ENCODE measurements at places on chromosomes 4 and X.

GRCh38 chr4:137711502-137711901 lies 179.2 kb upstream of the PCDH18 start:
- no peak for DNase-seq
- no peaks in the 10 kb centered on the region for H3K4me1 ChIP-seq
- H3K27me3 ChIP-seq, result no peaks in the 10 kb centered on the region
- no peak overlapping the region for H3K27ac ChIP-seq

GRCh38 chr4:74000301-74000700 lies 1.8 kb upstream of the CXCL5 start:
- H3K36me3 ChIP-seq, result no peaks in the 10 kb centered on the region
- peaks cover under 1% of the 10 kb centered on the region for H3K4me1 ChIP-seq
- H3K27me3 ChIP-seq, result no peaks in the 10 kb centered on the region
- H3K27ac ChIP-seq, result no peak overlapping the region
- DNase-seq, result no peak

- H3K4me3 ChIP-seq, result no peak overlapping the region
- H3K27me3 ChIP-seq, result 0 out of 2 replicates have a peak, but pooled peaks cover 3% of the 10 kb centered on the region
- H3K36me3 ChIP-seq, result no peaks in the 10 kb centered on the region
- no peak overlapping the region for H3K27ac ChIP-seq
- no peaks in the 10 kb centered on the region for H3K4me1 ChIP-seq
Observed at GRCh38 chr4:9946170-9946569, 75.1 kb downstream of the SLC2A9 start.

GRCh38 chr4:145482209-145483037 lies 770 bp downstream of the SMAD1 start:
- peak overlapping the region; percentile 98 for H3K27ac ChIP-seq
- H3K36me3 ChIP-seq, result peaks cover 8% of the 10 kb centered on the region
- DNase-seq, result peak; percentile 86

DNA sequence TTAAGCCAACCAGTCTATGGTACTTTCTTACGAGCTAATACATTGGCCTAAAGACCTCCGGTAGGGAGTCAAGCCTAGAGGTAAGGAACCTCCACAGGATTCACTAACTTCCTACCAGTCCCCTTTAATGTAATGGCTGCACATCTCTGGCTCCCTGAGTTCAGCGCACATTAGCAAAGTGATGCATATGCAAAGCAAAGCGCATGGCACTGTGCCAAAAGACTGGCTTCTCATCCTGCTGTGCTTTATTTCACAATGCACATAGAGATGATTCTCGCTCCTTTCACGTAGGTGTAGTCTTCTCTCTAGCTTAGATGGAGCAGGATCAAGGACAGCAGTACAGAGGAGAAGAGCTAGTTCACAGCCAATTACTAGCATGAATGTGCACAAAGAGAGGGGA lies 14.6 kb upstream of the CLTRN start:
- peaks cover 2% of the 10 kb centered on the region for H3K36me3 ChIP-seq
- H3K4me1 ChIP-seq, result 0 out of 2 replicates have a peak, but pooled peaks cover 3% of the 10 kb centered on the region
- no peak overlapping the region for H3K27ac ChIP-seq
- DNase-seq, result no peak
- H3K4me3 ChIP-seq, result no peak overlapping the region

- H3K27ac ChIP-seq, result no peak overlapping the region
- no peaks in the 10 kb centered on the region for H3K36me3 ChIP-seq
- peaks cover 3% of the 10 kb centered on the region for H3K4me1 ChIP-seq
- H3K27me3 ChIP-seq, result no peaks in the 10 kb centered on the region
Observed at GRCh38 chrX:119885554-119886428, 9.9 kb upstream of the AKAP14 start.

GRCh38 chrX:43166874-43167273 lies 388.9 kb upstream of the PPP1R2C start:
- no peak overlapping the region for H3K27ac ChIP-seq
- H3K4me3 ChIP-seq, result no peak overlapping the region
- no peaks in the 10 kb centered on the region for H3K27me3 ChIP-seq
- no peak for DNase-seq
- no peaks in the 10 kb centered on the region for H3K36me3 ChIP-seq

DNA sequence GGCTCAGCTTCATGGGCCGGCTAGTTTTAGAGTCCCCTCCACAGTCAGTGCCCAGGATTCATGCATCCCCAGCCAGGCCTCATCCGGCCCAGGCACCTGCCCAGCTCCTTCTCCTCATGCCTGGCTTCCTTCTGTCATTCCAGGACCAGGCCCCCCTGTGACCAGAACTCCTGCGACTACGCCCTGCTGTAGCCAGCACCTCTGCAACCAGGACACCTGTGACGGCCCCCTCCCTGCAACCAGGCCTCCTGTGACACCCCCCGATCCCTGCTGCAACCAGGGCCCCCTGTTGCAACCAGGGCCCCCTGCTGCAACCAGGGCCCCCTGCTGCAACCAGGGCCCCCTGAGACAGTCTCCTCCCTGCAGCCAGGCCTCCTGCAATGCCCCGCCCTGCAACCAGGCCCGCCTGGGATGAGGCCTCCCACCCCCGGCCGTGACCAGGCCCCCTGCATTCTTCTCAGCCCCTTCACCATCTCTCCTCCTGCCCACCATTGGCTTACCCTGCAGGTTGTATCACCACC lies 46.8 kb downstream of the HTRA3 start:
- peaks cover 13% of the 10 kb centered on the region for H3K4me1 ChIP-seq
- no peak for DNase-seq
- no peaks in the 10 kb centered on the region for H3K27me3 ChIP-seq

- H3K27me3 ChIP-seq, result no peaks in the 10 kb centered on the region
- H3K36me3 ChIP-seq, result no peaks in the 10 kb centered on the region
- no peak overlapping the region for H3K4me3 ChIP-seq
- no peak overlapping the region for H3K27ac ChIP-seq
- no peak for DNase-seq
Observed at GRCh38 chrX:6857749-6858148, 289.8 kb upstream of the STS start.

DNA sequence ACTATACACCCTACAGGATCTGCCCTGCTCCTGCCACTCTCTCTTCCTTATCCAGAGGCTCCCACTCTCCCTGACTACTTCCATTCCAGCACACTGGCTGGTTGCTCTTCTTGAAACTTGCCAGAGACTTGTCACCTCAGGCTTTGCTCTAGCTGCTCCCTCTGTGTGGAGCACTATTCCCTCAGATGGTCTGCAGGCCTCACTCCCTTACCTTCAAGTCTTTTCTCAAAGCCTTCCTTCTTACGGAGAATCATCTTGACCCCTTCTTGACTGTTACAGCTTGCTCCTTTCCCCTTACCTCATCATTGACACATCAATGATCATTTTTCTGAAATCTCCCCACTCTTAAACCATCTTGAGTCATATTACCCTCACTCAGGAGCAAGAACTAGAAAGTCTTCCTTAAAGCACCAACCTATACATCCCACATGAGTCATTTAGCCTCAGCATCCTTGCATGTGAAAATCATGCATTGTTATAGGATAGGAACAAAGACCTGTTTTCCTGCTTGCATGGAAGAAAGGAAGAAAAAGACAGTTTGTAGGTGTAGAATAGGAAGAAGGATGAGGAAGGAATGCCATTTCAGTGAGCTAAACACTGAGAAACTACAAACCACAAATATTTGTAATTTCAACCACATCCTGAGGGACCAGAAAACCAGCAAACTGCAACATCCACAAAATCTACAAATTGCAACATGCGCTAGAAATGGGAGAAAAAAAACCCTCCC lies 55.7 kb downstream of the ANTXR2 start:
- H3K4me1 ChIP-seq, result peaks cover 19% of the 10 kb centered on the region
- H3K36me3 ChIP-seq, result peaks cover 26% of the 10 kb centered on the region
- no peak overlapping the region for H3K4me3 ChIP-seq
- DNase-seq, result no peak
- no peaks in the 10 kb centered on the region for H3K27me3 ChIP-seq
- peak overlapping the region; percentile 45 for H3K27ac ChIP-seq

GRCh38 chr4:16075061-16075460 lies 8.8 kb downstream of the PROM1 start:
- no peak for DNase-seq
- no peaks in the 10 kb centered on the region for H3K27me3 ChIP-seq
- H3K36me3 ChIP-seq, result no peaks in the 10 kb centered on the region
- no peak overlapping the region for H3K27ac ChIP-seq
- H3K4me3 ChIP-seq, result no peak overlapping the region

DNA sequence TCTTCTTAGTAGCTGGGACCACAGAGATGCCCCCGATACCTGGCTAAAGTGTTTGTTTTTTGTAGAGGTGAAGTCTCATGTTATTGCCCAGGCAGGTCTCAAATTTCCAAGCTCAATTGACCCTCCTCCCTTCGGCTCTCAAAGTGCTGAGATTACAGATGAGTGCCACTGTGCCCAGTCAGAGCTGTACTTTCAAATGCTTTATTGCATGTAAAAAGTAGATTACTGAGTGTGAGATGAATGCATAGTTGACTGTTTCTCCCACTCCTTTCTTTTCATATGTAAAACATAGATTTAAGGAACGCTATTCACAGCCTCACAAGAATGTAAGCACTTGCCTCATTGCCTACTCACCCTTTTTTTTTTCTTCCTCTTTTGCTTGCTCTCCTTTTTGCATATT lies 984.4 kb upstream of the PABPC4L start:
- H3K4me3 ChIP-seq, result no peak overlapping the region
- H3K4me1 ChIP-seq, result no peaks in the 10 kb centered on the region
- no peak overlapping the region for H3K27ac ChIP-seq

DNA sequence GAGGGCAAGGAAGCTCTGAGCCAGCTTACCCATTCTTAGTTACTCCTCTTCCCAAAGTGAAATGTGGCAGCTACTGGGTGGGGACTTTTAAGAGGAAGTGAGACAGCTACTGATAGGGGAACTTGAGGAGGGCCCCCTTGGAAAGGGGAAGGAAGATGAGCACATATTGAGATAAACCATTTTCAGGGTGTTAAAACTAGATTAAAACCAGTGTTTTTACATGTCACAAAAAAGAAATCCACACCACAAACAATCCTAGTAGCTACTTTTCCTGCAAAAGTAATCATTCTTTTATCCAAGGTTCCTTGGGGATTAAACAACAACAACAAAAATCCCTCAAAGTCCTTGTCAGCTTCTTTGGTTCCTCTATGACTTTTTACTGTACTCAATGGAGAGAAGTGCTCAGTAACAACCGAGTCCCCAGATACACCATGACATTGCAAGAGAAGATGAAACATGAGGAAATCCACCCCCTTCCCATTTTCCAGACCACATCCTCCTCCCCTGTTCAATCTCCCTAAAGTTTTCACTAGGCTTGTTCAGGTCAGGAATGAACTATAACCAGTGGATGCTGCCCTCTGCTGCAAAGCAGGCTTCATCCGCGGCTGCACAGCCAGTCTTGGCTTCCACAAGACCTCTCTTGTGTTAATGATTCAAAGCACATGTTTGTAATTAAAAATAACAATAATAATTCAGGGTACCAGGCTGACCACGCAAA lies 113.5 kb upstream of the TMEM164 start:
- no peak for DNase-seq
- no peaks in the 10 kb centered on the region for H3K36me3 ChIP-seq
- H3K4me3 ChIP-seq, result no peak overlapping the region
- no peaks in the 10 kb centered on the region for H3K4me1 ChIP-seq

GRCh38 chr4:6355052-6355451 lies 85.4 kb downstream of the WFS1 start:
- no peak overlapping the region for H3K27ac ChIP-seq
- H3K27me3 ChIP-seq, result no peaks in the 10 kb centered on the region
- no peak for DNase-seq
- no peaks in the 10 kb centered on the region for H3K36me3 ChIP-seq

GRCh38 chr4:157222771-157223160 lies 2.2 kb downstream of the GRIA2 start:
- H3K4me3 ChIP-seq, result no peak overlapping the region
- DNase-seq, result no peak
- H3K36me3 ChIP-seq, result no peaks in the 10 kb centered on the region
- no peaks in the 10 kb centered on the region for H3K27me3 ChIP-seq
- no peaks in the 10 kb centered on the region for H3K4me1 ChIP-seq

DNA sequence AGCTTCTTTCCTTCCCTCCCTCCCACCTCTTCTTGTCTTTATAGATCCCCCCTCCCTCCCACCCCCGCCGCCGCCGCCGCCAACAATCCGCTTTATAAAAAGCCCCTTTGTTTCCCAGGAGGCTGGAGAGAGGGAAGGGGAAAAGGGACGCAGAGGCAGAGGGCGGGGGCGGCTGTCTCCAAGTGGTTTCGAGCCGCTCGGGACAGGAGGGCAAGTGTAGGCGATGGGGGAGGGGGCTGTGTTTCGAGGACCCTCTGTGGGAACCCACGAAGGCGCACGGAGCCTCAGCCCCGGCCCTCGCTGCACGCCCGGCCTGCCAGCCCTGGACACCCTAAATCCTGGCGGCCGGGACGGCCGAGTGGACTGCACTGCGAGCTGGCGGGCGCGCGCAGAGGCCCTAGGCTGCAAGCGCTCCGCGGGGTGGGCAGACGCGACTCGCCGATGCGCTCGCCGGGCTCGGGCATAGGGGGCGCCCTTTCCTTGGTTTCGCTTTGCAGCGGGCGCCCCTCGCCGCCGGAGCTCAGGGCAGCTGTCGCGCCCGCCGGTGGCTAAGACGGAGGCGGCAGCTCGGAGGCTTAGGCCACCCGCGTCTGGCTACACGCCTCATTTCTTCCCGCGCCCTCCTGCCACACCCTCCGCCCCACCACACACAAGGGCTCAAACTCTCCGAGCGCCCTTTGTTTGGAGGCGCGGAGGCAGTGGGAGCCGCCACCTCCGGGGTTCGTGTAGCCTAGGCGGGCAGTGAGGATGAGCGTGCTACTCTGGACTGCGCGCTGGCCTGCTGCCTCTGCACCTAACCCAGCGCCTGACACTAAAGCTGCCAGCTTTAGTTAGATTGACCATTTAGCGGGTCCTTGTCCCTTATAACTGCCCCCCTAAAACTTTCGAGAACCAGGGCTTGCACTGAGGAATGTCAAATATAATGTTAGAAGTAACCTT lies 2.2 kb downstream of the MAMLD1 start:
- H3K36me3 ChIP-seq, result no peaks in the 10 kb centered on the region
- H3K4me1 ChIP-seq, result no peaks in the 10 kb centered on the region
- H3K4me3 ChIP-seq, result peak overlapping the region; percentile 67
- DNase-seq, result peak; percentile 83
- H3K27me3 ChIP-seq, result no peaks in the 10 kb centered on the region

DNA sequence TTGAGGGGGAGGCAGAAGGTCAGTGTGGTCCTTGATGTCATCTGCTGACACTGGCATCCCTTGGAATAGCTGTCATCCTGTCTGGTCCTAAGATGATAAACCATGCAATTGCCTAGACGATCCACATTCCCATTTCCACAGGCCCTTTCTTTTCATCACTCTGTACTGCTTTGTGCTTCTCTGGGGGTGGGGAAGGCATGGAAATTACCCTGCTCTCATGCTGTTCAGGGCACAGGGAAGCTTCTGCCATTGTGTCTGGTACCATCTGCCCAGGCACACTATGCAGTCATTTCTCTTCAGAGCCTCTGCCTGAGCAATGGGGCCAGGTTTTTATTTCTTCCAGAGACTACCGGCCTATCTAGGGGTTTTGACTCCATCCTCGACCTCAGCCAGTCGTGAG lies 49.7 kb upstream of the ELOVL6 start:
- H3K4me3 ChIP-seq, result no peak overlapping the region
- no peaks in the 10 kb centered on the region for H3K4me1 ChIP-seq
- no peak overlapping the region for H3K27ac ChIP-seq
- DNase-seq, result no peak

- H3K4me3 ChIP-seq, result peak overlapping the region; percentile 81
- no peaks in the 10 kb centered on the region for H3K36me3 ChIP-seq
- H3K27me3 ChIP-seq, result no peaks in the 10 kb centered on the region
- no peaks in the 10 kb centered on the region for H3K4me1 ChIP-seq
Observed at GRCh38 chrX:129540722-129541184, 694 bp downstream of the OCRL start.

All from SJCRH30 (cell line).